ENCODE measurements at places on chromosomes 5 and 9.

GRCh38 chr5:105587963-105588662 is 2025.5 kb upstream of the NUDT12 start:
- DNase-seq, result no peak

DNA sequence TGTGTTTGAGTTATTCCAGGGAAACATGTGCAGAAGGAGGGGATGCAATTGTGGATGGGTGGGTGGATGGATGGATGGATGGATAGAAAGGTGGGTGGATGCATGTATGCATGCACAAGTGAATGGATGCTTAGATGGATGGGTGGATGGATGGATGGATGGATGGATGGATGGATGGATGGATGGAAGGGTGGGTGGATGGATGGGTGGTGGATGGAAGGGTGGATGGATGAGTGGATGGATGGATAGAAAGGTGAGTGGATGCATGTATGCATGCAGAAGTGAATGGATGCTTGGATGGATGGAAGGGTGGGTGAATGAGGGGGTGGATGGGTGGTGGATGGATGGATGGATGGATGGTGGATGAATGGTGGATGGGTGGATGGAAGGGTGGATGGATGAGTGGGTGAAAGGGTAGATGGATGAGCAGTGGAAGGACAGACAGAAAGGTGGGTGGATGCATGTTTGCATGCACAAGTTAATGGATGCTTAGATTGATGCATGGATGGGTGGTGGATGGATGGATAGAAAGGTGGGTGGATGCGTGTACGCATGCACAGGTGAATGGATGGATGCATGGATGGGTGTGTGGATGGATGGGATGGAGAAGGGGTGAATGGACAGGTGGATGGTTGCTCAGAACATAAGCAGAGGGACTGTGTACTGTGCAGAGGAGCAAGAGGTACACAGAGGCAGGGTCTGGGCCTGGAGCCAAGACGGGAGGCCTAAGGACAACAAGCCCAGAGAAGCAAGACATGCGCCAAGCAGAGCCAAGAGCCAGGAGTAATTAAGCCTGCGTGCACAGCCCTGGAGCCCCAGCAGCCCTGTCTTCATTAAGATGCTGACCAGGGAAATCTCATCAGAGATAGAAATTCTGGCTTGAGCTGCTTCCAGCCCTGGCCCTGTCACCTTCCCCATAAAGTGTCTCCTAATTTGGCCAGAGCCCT is 84.6 kb upstream of the PPP1R26 start:
- DNase-seq, result no peak

DNA sequence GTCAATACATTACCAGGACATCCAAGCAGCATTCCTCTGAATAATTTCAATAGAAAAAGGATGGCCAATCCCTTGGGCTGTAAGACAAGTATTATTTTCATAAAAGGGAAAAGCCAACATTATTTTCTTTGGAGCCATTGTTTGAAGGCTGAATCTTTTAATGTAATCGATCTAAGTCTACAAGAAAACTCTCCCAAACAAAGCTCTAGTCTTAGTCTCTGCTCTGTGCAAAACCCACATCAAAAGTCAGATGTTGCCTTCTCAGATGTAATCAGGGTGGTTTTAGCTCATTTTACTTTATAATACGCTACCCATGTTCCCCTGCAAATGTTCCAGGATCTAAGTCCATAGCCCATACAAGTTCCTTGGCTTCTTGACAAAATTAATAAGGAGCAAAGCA is 325.6 kb downstream of the TRPM3 start:
- DNase-seq, result no peak

- no peak for DNase-seq
Observed at GRCh38 chr5:33801292-33801691, 90.5 kb downstream of the ADAMTS12 start.

DNA sequence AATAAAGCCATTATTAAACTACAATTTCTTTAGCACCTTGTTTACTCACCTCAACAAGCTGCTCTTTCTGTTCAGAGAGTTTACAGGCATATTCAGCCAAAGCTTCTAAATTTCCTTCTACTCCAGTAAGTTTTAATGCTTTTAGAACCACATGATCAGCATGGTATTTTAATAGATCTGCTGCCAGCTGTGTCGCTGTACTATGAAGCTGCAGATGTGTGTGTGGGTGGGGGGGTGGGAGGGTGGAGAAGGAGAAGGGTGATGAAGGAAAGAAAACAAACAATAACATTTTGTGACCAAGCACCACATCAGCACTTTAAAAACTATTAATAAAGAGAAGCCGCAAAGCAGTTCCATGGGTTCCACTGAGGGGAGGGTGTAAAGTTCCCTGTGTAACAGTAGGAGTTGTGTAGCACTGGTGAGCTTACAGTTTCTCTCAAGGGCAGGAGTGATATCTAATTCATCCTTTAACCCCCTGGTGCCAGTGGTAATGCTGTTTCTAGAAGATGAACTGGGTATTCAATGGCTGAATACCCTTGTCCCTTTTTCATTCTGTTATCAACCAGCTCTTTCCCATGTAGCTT is 38.5 kb downstream of the ABITRAM start:
- DNase-seq, result no peak

DNA sequence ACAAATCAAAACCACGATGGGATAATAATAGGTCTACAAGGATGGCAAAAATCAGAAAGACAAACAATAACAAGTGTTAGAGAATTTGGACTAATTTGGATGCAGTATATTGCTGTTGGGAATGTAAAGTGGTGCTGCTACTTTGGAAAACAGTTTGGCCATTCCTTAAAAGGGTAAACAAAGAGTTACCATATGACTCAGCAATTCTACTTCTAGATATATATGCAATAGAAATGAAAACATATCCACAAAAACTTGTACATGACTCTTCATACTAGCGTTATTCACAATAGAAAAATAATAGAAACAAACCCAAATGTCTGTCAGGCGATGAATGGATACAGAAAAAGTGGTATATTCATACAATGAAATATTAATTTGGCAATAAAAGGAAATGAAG is 58.3 kb downstream of the JAK2 start:
- no peak for DNase-seq

- DNase-seq, result peak; percentile 72
Observed at GRCh38 chr9:107749787-107750444, 260.3 kb upstream of the KLF4 start.

DNA sequence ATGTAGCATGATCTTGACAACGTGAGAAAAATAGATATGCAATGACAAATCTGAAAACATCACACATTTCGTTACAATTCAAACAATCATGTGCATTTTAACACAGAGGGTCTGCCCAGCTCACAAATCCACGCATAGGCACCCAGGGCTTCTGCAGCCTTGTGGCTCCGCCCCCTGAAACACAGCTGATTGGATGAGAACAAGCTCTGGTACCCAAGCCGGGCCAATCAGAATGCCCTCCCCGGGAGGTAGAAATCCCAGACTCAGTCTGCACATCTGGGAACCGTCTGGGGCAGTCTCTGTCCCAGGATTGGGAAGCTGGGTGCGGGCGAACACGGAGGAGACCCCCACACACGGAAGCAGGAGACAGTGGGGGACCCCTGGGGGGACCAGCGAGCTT is 137.5 kb downstream of the GAPVD1 start:
- no peak for DNase-seq

DNA sequence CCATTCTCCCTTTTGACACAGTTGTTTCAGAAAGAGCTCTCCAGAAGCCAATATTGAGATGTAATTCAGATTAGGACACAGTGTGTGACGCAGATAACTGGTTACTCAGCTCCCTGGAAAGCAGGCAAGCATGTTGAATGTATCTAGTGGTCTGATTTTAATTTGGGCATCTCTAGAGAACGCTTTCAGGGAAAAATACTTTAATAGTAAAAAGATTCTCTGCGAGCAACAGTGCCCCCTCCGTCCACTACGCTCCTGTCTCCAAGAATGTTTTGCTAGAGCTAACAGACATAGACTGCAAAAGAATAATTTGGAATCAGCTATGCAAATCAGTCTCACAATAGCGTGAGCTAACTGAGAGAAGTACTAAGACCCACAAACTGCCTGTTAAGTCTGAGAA is 23.3 kb downstream of the CFAP90 start:
- DNase-seq, result no peak

DNA sequence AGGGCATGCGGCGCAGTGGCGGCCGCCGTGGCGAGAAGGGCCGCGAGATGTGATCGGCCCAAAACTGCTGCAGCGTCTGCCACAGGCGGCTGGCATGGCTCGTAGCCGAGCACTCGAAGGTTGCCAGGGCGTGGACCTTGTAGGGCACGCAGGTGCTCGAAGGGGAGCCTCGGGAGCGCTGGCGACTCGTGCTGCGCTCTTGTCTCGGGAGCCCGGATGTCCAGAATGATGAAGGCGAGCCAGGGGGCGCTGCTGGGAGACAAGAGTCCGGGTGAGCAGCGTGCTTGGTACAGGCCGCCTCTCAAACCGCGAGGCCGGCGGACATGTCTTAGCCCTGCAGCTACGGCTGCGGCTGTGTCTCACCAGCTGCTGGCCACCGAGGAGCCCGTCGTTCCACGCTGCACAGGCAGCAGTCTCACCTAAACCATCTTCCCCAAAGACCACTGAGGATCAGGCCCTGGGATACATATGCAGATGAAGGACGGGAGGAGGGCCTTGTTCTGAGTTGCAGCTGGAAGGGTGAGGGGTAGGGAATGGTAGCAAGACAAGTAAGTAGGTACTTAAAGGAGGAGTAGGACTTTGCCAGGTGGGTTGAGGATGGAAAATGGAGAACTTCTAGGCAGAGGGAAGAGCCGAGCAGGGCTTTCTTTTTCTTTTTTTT is 1.7 kb downstream of the CBY3 start:
- DNase-seq, result peak; percentile 11

GRCh38 chr9:99050292-99050911 is 54.5 kb upstream of the TGFBR1 start:
- no peak for DNase-seq

- DNase-seq, result no peak
Observed at GRCh38 chr9:105296445-105296844, 52.0 kb downstream of the SLC44A1 start.

DNA sequence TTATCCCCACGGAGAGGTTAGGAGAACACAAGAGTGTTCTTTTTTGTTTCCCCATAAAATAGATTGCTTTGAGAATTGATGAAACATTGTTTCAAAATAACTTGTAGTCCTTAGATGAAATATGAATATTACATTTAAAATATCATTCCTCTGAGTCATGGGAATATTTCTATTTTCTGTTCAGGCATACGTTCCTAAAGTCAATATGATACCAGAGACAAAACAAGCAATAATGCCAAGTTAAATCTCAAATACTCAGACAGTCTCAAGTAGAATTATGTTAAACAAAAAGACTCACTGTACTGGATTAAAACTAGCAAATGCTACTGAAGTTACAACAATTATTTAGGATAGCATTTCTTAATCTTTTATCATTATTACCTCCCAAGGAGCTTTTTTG is 111.7 kb upstream of the C6 start:
- no peak for DNase-seq

GRCh38 chr5:56973473-56973872 is 21.6 kb upstream of the MIER3 start:
- DNase-seq, result no peak

GRCh38 chr5:115415143-115415491 is 118.7 kb upstream of the CCDC112 start:
- DNase-seq, result peak; percentile 33
